ENCODE measurements at places on chromosomes 2 and 18.

GRCh38 chr2:6913415-6914157 is 3.6 kb upstream of the RNF144A start:
- DNase-seq = no peak

GRCh38 chr2:175852879-175853615 is 149.0 kb downstream of the LNPK start:
- no peak for DNase-seq

DNA sequence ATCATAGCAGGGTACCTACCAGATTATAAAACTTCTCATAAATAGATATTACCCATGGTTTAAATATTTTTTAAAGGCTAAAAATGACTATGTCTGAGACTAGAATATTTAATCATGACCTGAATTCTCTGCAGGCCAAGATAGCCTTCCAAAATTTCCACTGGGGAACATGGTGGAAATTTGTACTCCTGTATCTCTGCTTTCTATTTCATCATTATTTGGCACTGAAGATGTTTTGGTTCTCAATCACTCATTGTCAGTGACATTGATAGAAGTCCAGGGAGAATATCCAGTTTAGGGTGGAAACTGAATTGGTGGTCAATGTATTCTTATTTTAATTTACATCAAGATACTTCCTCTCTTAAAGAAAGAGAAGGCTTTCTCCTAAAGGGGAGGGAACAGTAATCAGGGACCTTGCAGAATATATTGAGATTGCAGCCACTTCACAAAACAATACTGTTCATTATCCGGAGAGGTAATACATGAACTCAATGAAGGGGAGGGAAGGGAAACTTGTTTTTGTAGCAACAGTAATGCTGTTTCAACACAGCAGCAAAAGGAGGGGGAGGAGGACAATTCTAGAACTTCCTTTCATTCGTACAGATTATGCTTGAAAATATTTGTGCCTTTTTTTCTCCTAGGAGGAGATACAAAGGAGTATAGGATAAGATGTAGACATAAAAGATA is 34.1 kb downstream of the EEF1B2 start:
- DNase-seq = no peak

DNA sequence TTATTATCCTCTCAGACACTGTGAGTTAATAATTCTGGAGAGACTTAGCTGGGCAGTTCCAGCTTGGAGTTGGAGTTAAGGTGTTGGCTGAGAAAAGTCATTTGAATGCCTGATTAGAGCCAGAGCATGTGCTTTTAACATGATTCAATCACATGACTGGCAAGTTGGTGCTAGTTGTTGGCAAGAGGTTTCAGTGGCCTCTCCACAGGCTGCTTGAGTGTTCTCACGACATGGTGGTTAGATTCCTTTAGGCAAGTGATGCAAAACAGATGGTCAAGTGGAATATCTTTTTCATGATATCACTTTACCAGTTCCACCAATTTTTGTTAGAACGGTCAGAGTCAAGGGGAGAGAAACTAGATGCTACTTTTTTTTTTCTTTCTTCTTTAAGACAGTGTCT is 262.7 kb upstream of the FN1 start:
- DNase-seq = no peak

GRCh38 chr18:35071819-35072247 is 30.6 kb downstream of the MAPRE2 start:
- no peak for DNase-seq

GRCh38 chr2:173978447-173978846 is 13.3 kb upstream of the SP3 start:
- DNase-seq = no peak

DNA sequence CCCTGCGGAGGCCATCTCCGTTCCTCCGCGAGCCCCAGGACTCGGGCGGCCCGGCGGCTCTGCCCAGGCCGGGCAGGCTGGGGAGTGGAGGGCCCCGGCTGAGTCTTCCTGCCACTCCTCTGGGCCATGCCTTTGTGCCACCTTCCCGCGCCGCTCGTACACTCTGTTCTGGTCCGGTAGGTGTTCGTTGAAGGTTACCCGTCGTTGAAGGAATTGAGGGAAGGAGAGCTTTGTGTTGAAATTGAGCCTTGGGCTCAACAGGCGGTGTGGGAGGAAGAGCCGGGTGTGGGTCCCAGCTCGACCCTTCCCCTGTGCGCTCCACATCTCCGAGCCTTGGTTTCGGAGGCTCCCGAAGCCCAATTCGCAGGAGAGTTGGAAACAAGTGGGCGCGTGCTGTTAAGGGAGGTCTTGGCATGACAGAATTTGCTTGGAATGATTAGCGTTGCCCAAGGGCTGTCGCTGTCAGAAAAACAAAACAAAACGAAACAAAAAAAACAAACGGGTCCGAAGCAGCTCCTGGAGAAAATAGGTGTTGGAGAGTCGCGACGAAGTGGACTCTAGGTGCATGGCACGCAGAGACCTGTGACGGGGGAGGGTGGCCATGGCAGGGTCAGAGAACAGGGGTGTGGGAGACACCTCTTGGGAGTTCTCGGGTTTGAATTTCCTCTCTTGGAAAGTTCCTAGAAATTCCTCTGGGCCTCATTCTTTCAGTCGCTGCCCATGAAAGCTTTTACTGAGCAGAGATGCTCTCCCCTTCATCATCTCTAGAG is 1.2 kb upstream of the MZT2A start:
- DNase-seq = no peak

DNA sequence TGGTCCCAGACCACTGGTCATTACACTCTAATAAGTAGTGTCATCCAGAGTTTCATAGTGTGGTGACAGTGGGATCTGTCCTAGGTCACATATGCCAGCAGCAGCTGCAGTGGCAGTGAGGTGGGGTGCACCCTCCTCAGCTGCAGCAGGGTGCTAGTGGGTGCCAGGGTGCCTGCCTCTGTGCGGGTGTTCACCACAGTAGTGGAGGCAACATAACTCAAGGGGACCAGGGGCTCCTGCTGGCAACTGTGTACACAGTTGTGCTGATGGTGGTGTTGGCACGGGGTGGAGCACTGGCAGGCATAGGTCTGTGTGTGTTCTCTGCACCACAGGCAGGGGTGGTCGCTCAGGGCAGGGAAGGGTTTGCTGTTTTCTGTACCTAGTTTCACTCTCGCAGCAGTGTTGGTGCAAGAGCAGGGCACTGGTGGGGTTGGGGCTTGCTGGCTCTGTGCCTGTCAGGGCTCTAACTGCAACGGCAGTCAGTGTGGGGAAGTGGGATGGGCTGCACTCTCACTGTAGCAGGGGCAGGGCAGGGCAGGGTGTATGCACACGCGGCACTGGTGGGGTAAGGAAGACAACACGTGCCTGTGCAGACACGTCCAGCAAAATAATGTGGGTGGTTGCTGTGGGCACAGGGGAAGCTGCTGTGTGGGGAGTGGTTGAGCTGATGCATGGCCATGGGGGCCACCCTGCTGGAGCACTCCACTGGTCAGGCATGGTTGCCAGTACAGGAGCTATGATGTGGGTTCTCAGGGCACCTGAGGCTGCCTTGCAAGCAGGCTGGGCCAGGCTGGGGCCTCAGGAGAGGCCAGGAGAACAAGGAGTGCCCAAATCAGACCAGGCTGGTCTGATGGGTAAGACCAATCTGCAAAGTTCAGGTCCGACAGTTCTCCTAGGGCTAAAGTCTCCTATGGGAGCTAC is 226.6 kb downstream of the MEIS1 start:
- DNase-seq = no peak
